ENCODE measurements at places on chromosomes 12 and 14.

DNA sequence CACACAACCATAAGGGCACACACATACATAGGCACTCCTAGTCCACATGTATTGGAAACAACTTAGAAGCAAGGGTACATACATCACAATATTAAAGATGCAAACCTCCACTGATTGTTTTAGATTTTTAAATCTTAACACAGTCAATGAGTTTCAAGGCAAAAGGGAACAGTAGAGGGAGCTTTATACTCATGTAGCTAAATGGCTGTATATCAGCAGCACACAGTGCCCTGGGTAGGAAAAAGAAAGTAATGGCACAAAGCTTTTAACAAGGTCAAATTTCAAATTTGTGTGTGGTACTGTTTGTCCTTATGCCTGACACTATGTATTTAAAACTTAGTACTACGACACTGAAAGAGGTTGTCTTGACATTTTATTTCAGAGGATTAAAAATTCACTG is 262.0 kb downstream of the MED13L start:
- DNase-seq = peak; percentile 55

DNA sequence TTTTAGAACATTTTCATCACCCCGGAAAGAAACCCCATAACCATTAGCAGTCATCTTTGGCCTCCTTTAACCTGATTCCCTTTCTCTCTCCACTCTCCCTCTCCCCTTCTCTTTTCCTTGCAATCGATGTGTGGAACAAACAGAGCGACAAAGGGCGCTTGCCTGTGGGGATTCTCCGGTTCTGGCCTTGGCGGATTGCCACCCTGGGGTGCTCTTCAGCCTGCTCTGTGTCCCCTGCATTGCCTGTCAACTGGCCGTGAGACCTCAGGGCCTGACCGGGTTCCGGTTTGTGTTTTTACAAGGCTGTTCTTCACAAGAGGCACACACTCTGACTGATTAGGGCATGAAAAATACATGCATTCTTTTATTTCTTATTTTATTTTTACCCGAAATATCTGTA is 27.8 kb downstream of the LRTM2 start:
- DNase-seq = no peak

GRCh38 chr12:110921262-110921661 is 883 bp upstream of the MYL2 start:
- no peak for DNase-seq

DNA sequence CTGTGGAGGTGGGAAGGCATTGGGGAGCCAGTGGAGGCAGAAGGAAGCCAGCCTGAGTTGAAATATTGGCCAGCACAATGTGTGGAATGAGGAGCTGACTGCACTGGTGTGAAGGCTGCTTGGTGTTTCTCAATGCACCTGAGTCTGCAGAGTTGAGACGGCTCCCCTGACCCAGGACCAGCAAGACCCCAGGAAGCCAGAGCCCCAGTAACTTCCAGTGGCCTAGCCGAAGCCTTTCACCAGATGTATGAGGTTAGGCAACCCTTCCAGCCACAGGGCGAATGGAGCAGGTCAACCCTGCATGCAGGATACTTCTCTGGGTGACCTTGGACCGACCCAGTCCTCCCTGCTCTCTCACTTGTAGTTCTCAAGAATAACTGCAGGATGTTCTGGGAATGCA is 12.9 kb upstream of the KRT73 start:
- no peak for DNase-seq

DNA sequence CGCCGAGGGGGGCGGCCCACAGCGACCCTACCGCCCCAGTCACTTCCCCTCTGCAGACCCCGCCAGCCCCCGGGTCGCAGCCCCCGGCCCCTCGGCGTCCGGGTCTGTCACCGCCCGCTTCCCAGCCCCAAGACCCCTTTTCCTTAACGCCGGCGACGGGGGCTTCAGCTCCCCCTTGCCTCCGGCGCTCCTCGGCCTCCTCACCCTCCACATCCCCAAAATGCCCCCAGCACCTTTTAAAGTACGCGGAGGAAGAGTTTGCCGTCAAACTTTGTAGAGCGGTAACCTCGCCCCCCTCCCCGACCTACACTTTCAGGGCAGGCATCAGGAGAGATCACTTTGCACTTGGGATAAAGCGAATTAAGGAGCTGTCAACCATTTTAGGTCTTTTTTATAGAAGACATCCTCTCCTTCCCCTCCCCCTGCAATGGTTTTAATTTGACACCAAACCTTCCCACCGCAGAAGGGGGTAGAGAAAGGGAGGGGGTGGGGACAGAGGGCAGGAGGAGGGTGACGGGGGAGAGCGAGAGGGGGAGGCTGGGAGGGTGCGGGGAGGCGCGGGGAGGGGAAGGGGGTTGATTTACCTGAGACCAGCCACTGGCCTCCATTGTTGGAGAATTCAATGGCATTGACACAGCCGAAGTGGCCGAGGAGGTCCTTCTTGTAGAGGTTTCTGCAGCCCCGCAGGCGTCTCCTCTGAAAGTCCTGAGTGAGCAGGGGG is 578 bp downstream of the DCAF5 start:
- DNase-seq = peak; percentile 70

DNA sequence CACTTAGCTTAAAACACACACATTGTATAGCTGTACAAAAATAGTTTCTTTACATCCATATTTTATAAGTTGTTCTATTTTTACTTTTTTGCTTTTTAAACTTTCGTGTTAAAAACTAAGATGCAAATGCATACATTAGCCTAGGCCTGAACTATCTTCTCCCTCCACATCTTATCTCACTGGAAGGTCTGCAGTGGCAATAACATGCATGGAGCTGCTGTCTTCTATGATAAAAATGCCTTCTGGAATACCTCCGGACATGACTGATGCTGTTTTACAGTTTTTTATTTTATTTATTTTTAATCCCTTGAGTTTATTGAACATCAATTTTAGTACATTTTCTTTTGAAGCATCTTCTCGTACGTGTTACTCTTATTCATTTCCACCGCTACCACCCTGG is 112.3 kb upstream of the TSPAN8 start:
- DNase-seq = no peak

DNA sequence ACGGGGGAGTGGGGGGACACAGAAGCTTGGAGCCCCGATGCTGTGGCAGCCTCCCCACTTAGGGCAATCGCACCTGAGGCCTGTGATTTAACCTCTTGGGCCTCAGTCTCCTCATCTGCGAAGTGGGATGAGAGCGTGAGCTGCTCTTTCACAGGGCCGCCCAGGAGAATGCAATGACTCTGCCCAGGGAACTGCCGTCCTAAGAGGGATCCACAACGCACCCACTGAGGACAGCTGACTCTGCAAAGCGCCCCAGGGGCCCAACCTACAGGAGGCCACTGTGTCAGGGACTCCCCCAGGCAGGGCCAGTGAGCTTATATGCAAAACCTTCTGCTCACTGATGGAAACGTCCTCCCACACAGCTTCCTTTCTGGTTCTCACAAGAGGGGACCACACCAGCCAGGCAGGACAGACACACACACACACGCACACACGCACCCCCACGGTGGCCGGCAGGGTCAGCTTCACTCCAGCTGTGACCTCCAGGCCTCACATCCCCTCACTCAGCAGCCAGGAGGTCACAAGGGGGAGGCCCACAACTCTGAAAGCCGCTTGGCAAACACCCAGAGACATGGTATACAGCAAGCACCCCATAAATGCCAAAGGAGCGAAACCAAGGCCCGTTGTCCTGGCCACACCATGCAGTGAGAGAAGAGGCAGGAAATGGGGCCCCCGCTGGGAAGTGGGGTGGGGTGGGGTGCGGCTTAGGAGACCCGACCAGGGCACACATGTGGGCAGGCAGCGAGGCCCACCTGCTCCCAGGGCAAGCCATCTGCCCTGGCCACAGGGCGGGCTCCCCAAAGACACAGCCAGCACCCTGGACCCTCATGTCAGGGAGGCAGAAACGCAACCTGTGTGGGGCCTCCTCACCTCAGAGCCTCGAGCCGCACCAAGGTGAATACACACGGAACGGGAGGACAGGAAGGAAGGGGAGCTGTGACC is 73.3 kb downstream of the NCOR2 start:
- DNase-seq = peak; percentile 58

- DNase-seq = peak; percentile 99
Observed at GRCh38 chr12:51972849-51973273, 21.4 kb downstream of the ACVR1B start.

GRCh38 chr14:33315721-33316120 is 377.0 kb downstream of the NPAS3 start:
- DNase-seq = no peak

- DNase-seq = no peak
Observed at GRCh38 chr14:35965400-35965799, 139.3 kb downstream of the BRMS1L start.

DNA sequence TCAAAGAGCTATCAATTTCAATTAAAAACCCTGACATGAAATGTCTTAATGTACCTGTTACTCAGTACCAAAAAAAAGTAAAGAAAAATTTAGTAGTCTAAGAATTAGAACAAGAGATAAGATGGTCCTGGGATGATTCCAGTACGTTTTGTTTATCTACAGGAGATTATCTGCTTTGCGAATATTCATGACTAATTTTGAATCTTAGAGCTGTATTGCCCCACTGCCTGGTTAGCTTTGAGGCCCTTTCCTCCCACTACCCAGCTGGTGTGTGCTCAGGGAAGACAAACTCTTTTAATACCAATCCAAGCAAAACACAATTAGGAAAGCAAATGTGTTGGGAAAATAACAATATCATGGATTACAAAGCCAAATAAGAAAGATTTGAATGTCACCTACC is 263.5 kb downstream of the FOXG1 start:
- no peak for DNase-seq

- DNase-seq = no peak
Observed at GRCh38 chr14:24238123-24238522, 4.3 kb downstream of the TINF2 start.

- DNase-seq = peak; percentile 79
Observed at GRCh38 chr12:105279460-105280056, 43.6 kb upstream of the APPL2 start.

GRCh38 chr14:56491299-56492285 is 88.0 kb upstream of the TMEM260 start:
- peak; percentile 57 for DNase-seq

DNA sequence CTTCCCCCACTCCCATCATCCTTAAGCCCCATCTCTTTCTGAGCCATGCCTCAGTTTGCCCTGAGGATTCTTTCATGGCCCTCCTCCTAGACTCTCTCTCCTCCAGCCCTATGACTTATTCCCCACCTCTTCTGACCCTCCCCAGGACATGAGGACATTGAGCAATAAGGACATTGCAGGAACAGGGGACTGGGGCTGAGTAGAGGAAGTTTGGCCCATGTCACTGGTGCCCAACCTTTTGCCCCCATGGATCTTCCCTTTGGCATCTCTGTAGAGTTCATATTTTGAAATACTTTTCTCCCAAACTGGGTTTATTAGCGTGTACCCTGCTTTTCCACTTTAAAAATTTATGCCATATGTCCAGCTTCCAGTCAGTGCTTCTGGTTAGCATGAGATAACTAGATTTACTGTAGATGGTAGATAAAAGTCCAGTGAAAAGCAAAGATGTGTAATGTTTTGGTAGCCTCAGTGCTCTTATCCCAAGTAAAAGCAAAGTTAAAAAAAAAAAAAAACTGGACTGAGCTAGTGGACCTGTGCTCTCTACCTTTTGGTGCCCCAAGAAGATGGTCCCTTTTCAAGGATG is 6.1 kb upstream of the LRP1-AS start:
- DNase-seq = no peak

GRCh38 chr14:70889555-70889954 is 17.7 kb upstream of the PCNX1 start:
- no peak for DNase-seq

DNA sequence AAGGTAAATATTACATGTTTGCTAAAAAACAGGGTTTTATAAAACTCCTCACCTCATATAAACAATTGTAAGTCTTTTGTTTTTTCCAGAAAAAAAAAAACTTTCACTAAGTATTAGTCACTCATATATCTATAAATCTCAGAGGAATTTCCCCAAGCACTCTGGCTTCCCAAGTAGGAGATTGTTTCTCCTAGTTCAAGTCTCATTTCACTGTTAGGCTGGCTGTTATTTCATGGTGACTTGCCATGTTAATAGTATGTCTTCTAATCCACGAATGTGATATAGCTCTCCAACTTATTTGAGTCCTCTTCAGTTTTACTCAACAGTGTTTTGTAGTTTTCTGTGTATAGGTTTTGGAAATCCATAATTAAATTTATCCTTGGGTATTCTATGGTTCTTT is 61.6 kb downstream of the CAPZA3 start:
- no peak for DNase-seq

GRCh38 chr14:76812093-76812421 is 625 bp downstream of the ANGEL1 start:
- no peak for DNase-seq

GRCh38 chr12:120668091-120668867 is 18.7 kb upstream of the MLEC start:
- DNase-seq = peak; percentile 42

- DNase-seq = peak; percentile 55
Observed at GRCh38 chr14:75448209-75448608, 20.4 kb downstream of the JDP2 start.

All from NB4 (cell line).